CD8-positive, alpha-beta memory T cell (primary cell): ENCODE measurements at places on chromosomes 3 and 15. TPM values are rescaled to one million over a fixed set of nuclear protein-coding genes. Genes with fewer than 3 reads are reported as not detected.

TP63 gene
- 0.13 TPM for polyA plus RNA-seq

GOLGA8Q gene
- polyA plus RNA-seq = not detected

GRCh38 chr3:119604878-119605277 lies 7.2 kb downstream of the PLA1A start:
- DNase-seq = no peak

GPR27 gene
- 1.8 TPM for polyA plus RNA-seq

GRCh38 chr15:94231723-94232468 lies 535 bp downstream of the MCTP2 start:
- DNase-seq = no peak

GRCh38 chr15:93866948-93867347 lies 364.4 kb upstream of the MCTP2 start:
- DNase-seq = no peak

ACSBG1 gene
- polyA plus RNA-seq = 0.06 TPM

DNA sequence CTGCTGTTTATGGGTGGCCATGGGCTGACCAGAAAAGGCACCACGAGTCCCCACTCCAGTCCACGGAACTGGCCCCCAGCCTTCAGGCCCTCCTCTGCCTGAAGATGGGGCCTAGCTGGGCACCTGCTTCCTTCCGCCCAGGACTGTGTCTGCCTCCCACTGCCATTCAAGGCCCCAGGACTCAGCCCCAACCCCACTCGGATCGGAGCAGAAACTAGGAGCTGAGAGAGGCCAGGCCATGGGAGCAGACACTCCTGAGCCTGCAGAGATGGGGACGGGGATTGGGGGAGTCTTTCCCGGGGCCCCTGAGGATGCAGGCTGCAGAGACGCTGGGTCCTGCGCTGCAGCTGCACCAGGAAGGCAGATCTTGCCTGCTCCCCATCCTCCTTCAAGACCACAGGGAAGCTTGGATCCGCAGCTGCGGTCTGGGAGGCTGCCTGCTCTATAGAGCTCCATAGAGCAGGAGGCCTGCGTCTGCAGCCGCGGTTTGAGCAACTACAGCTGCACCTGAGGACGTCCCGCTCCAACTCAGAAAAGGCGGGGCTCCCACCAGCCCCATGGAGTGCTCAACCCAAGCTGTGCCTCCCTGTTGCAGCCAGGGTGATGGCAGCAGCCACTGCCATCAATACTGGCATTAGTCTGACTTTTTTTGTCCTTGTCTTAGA lies 383.9 kb upstream of the TMCO5A start:
- no peak for DNase-seq

GRCh38 chr3:118805007-118805406 lies 229.6 kb downstream of the IGSF11 start:
- no peak for DNase-seq

IL16 gene
- 310 TPM for polyA plus RNA-seq

- no peak for DNase-seq
Measured at GRCh38 chr15:67024998-67025368, 40.4 kb upstream of the SMAD3 start.

DNA sequence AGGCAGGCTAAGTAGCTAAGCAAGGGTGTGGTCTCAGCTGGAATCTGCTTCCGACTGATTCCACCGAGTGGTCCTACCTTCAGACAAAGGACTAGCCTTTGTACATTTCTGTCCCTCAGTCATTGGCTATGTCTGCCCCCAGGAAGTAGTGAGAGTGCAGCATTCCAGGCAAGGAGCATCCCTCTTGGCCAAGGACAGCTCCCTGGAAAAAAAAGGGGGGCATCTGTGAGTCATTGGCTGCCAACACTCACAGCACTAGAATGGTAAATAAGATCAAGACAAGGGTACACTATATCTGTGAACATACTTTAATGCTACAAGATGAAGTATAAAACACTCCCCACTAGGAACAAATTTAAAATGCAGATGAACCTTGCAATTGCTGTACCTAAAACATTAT lies 66.8 kb downstream of the STAC start:
- no peak for DNase-seq

DNA sequence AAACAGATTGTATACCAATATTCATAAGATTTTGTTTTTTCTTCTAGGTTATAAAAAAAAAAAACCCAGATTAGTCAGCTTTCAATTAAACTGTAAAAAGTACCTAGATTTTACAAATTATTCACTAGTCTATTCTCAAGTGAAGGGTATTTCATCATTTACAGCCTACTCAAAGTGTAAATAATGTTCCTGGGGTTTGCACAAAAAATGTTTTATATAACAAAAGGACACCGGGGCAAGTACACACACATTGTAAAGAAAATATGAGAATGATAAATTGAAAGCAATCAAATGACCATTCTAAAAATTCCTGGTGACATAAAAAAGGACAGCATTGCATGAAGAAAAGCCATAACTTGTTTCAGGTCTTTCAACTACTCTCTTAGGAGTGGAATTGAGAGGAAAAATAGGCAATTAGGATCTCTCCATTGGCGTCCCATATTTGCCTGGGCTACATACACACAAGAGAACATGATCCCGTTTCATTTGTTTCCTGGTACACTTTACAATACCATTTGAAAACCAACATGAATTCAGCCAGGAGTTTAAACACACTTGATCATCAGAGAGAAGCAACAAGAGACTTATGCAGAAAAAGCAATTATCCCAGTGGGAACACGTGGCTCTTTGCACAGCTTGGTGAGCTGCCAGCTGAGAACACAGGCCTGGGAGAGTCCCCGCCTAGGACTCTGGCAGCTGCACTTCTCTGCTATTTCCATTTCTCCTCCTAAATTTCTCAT lies 1039.2 kb downstream of the ROBO1 start:
- no peak for DNase-seq

- DNase-seq = no peak
Measured at GRCh38 chr3:195877767-195878423, 30.5 kb downstream of the TNK2 start.

ITIH3 gene
- not detected for polyA plus RNA-seq

DNA sequence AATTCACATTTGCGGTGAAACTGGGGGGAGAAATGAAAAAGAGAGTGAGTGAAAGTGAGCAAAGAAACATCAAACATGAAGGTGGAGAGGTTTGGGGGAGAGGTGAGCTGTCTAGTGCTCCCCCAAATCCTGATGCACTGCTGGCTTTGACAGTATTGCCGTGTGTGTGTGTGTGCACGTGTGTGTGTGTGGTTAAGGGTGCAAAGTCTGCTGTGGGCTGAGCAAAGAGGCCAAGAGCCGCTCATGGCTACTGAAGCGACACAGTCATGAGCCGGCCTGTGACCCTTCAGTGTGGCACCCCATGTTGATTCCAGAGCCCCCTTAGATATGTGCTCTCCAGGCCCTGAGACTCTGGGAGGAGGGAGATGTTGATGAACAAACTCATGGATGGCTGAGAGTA lies 94.3 kb downstream of the DGKG start:
- DNase-seq = no peak

DNA sequence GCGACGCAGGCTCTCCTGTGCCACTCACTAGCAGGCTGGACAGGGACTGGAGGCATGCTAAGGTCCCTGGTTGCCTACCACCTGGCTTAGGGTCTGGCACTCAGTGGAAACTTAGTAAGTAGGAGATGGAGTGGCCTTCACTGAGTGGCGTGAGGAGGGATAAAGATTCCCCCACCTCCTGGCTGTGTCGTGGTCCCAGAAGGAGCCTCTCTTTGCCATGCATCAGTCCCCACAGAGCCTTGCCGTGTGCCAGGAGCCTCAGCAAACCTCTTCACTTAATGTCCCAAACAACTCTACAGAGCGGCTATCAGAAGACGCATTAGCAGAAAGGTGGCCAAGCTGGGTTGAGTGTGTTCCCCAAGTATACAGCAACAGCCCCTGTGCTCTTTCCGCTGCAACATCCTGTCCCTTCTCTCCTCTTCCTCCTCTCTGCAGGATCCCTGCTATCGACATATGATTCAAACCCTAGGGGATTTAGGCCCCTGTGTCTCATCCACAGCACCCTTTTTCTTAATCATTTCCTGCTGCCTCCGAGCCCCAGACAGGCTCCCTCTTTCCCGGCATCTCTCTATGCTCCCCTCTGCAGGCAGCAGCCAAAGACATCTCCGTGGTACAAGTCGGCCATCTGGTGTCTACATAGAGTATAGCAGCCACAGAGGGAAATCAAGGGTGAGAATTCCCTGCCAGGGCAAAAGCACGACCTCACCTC lies 66.7 kb downstream of the SLC6A1 start:
- no peak for DNase-seq

- DNase-seq = no peak
Measured at GRCh38 chr3:30893678-30894325, 659 bp downstream of the GADL1 start.

CSPG5 gene
- polyA plus RNA-seq = not detected

DNA sequence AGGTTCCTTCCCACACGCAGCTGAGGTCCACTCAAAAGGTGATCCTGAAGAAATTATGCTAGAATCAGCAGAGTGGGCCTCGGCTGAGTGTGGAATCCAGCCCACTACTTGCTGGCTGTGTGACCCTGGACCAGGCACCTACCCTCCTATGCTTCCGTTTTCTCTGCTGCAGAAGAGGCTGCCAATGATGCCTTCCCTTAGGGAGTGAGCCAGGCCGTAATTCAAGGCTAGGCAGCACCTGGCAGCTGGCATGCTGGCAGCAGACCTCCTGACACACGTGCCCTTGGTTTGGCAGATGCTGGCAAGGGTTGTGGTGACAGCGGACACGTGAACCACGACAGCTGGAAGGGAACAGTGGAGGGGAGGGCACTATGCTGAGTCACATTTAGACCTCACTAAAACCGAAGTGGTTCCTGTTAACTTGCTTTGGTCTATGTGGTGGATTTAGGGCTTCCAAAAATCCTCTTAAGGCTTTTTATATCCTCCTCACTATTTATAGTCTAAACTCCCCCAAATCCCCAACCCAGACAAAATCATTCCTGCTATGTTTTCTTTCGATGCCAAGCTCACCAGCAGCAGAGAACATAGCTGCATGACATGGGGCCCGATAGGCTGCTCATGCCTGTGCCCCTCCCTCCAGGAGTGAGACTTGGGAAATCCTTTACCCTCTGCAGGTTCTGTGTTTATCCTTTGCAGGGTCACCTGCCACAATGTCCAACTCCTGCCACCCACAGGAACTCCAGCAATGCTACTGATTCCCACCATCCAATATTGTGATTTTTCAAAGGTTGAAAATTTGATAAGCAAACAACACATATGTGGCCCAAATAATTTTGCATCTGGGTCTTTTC lies 10.6 kb upstream of the PCSK6 start:
- no peak for DNase-seq

MRAS gene
- polyA plus RNA-seq = 0.38 TPM

ROBO2 gene
- not detected for polyA plus RNA-seq

DNA sequence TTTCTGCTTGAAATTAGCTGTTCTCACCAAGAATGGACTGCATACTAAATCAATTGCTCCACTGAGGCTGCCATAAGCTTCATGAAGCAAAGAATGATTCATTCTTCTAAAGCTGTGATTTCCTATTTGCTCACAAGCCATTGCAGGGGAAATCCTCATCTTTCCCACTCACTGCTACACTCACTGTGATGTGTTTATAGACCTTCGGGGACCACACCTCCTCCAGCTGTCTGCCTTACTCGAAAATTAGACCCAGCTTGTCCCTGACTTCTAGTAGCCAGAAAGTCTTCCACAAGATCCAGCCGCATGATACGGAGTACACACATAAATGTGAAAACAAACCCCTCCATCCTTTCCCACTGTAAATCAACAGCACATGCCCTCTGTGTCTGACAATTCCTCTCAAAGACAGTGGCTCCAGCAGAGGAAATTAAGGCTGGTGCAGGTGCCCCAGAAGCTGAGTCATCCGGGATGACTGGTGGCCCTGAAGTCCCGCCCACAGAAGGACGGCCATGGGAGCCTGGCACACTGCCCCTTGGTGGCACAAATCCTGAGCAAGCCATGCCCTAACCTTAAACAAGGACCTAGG lies 172.0 kb downstream of the STT3B start:
- DNase-seq = no peak

DNA sequence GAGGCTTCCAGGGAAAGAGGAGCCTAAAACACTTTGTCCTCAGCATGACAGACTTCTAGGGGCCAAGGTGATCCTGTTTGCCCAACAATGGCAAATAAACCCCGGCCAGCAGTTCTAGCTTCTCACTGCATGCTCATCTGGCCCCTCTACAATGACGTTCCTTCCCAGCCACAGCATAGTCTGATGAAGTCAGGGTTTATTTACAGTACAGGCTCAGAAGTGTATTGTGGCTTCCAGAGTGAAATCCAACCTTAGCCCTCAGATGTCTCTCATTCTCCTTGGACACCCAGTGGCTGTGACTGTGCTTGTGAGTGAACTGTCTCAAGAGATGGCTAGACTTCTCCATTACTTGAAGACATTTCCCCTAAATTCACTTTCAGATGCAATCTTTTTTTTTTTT lies 40.8 kb downstream of the BFSP2 start:
- no peak for DNase-seq

NAA80 gene
- 19.3 TPM for polyA plus RNA-seq

DNA sequence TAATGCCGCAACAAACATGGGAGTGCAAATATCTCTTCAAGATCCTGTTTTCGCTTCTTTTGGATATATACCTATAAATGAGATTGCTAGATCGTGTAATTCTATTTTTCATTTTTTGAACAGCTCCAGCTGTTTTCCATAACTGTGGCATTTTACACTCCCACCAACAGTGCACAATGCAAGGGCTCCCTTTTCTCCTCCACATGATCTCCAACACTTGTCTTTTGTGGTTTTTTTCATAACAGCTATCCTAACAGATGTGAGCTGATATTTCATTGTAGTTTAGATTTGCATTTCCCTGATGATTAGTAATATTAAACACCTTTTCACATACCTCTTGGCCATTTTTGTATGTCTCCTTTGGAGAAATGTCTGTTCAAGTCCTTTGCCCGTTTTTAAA lies 58.6 kb upstream of the TJP1 start:
- DNase-seq = no peak

DNA sequence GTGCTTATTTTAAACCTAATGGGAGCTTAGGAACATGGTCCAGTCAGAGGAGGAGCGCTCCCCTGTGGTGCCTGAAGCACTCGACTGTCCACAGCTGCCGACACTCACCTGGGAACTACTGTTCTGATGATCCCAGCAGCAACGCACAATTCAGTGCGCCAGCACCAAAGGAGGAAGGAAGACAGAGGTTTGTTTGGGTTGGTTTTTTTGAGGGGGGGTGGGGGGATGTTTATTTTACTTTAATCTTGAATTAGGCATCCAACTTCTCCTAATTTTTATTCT lies 48.8 kb upstream of the VGLL4 start:
- no peak for DNase-seq

CCDC71 gene
- 0.94 TPM for polyA plus RNA-seq

DNA sequence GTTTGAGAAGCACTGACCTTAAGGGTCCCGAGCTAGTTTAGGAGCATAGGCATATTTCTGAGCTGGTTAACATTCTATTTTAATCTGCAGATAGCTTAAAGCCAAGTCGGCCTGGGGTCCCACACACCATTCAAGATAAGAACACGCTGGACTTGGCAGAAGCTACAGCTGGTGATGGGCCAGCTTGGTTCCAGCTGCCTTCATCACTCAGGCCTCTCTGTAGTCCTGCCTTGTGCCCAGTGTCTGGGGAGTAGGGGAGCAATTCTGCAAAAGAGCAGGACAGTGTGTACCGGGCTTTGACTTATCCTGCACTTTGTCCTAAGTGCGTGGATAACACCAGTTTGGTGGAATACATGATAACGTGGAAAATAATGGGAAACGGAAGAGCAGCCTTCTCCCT lies 164.5 kb downstream of the MEGF11 start:
- DNase-seq = no peak
